ENCODE measurements at places on chromosomes 13 and 19. TPM values are rescaled to one million over a fixed set of nuclear protein-coding genes. Genes with fewer than 3 reads are reported as not detected.

The TYROBP gene
- 36.7 TPM for total RNA-seq

The GFY gene
- not detected for total RNA-seq

The MBD3L2 gene
- total RNA-seq = not detected

The LRG1 gene
- total RNA-seq = 2.7 TPM

All from ovary (tissue), 10 donors.